ENCODE measurements at places on chromosomes 3 and 15.
A peak's percentile ranks its signal among the peaks of the same experiment; 100 is the strongest.

DNA sequence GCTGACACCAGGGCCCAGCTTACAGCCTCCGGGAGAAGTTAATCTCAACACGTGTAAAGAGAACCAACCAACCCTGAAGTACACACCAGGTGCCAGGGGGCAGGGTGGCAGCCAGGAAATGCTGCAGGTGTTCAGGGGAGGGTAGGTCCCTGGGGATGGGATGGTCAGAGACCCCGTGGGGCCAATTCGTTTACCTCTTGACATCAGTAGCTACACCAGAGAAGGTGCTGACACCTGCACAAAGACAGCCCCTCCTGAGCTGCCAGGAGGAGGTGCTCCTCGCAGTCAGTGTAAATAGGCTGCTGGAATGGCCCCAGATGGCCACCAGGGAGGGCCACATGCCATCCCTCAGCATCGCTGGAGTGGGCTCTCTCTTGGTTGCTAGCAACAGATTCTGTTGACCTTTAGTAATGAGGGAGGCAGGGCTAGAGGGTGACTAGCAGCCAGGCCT, 52.8 kb downstream of the CORO2B start:
- H3K36me3 ChIP-seq, result no peaks in the 10 kb centered on the region
- no peak overlapping the region for H3K4me3 ChIP-seq
- no peaks in the 10 kb centered on the region for H3K4me1 ChIP-seq

DNA sequence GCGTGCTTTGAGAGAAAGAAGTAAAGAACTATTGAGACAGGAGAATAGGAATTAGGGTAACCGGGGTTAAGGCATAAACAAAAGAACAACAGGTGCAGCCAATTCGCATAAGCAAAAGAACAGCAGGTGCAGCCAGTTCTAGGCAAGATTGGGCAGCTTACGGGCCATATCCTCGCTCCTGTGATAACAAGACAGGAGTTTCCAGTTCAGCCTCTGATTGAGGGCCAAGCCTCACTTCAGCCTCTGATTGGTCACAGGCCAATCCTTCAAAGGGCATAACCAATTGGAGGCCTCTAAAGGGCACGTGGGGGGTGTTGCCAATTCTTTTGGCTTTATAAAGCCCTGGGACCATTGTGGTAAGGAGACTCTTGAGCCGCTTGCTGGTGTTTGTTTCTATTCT, 143.5 kb downstream of the GADL1 start:
- no peak overlapping the region for H3K27ac ChIP-seq
- H3K27me3 ChIP-seq, result no peaks in the 10 kb centered on the region
- H3K36me3 ChIP-seq, result no peaks in the 10 kb centered on the region
- DNase-seq, result no peak

DNA sequence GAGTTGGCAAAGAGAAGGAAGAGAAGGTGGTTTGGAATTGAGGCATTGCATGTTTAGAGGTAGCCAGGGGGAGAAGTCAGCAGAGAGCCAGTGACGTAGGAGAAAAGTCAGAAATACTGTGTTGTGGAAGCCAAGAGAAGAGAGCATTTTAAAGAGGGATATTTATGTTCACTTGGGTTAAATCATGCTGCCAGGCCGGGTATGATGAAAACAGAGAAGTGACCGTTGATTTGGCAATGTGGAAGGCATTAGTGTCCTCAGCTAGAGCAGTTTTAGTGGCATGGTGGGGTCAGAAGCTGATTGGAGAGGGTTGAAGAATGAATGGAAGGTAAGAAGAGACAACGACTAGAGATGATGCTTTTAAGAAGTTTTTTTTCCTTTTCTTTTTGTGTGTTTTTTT, 24.5 kb downstream of the RASA2 start:
- peaks cover 64% of the 10 kb centered on the region for H3K4me1 ChIP-seq
- H3K36me3 ChIP-seq, result peaks cover 14% of the 10 kb centered on the region
- no peak for DNase-seq
- H3K27me3 ChIP-seq, result no peaks in the 10 kb centered on the region

DNA sequence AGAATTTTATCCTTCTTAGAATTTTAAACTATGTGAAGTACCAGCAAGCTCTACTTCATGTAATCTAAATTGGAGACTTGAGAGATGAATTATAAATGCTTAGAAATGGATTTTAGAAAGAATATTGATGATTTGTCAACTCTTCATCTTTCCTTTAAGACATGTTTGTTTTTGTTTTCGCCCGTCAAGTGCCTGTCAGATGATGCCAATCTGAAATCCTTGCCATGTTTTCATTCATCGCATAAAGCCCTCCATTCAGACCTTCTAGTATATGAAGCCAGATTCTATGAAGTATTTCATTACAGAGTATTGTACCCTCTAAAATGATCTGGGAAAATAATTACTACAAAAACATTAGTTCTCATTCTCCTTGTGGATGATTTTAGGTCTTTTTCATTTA, 223.2 kb upstream of the SOX2 start:
- no peaks in the 10 kb centered on the region for H3K36me3 ChIP-seq
- DNase-seq, result no peak
- no peaks in the 10 kb centered on the region for H3K4me1 ChIP-seq
- no peaks in the 10 kb centered on the region for H3K27me3 ChIP-seq
- no peak overlapping the region for H3K27ac ChIP-seq

DNA sequence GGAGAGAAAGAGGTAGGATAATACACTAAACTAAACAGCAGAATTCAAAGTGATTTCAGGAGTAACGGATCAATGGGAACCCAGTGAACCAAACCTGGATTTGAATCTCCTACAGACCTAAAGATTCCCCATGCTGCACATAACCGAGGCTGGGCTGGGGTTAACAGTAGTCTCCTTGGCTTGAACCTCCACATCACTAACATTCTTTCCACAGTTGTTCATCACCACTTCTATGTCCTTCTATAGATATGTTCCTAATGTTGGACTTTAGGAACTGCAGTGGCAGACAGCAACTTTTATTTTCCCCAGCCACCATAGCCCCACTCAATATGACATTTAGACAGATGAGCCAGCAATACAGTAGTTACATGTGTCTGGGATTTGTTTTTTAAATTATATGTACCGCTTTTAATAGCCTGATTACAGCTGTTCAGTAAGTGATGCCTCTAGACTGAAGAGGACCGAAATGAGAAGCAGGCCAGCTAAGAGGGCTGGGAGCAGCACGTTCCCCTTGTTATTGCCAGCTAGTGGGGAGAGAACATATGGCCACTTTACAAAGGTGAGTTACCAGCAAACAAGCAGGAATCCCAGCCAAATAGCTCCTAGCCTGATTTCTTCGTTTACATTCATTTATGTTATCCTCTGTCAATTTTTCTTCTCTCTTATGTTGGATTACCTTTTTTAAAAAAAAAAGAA, 472.6 kb upstream of the CDIN1 start:
- H3K4me3 ChIP-seq, result no peak overlapping the region
- H3K4me1 ChIP-seq, result no peaks in the 10 kb centered on the region
- H3K27me3 ChIP-seq, result peaks cover 2% of the 10 kb centered on the region
- H3K36me3 ChIP-seq, result no peaks in the 10 kb centered on the region

- no peaks in the 10 kb centered on the region for H3K36me3 ChIP-seq
- no peaks in the 10 kb centered on the region for H3K4me1 ChIP-seq
- H3K27me3 ChIP-seq, result peaks cover 4% of the 10 kb centered on the region
Observed at GRCh38 chr3:69781593-69781992, 42.3 kb downstream of the MITF start.

DNA sequence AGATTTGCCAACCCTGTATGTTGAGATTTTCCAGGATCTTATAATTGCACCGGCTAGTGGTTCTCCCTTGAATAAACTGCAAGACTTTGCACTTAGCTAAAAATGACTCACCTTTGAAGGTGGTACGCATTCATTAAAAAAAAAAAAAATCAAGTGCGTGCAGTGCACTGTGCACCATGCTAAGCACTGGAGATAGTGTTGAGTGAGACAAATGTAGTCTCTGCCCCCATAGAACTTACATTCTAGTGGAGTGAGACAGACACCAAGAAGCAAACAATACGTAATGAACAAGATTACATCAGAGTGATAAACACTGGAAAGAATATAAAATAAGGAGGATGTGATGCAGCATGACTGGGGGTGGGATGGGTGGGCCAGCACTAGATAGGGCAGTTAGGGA, 69.4 kb downstream of the ITPR1 start:
- no peak overlapping the region for H3K4me3 ChIP-seq
- H3K27ac ChIP-seq, result no peak overlapping the region
- no peaks in the 10 kb centered on the region for H3K27me3 ChIP-seq
- no peak for DNase-seq
- peaks cover 5% of the 10 kb centered on the region for H3K36me3 ChIP-seq
- no peaks in the 10 kb centered on the region for H3K4me1 ChIP-seq

DNA sequence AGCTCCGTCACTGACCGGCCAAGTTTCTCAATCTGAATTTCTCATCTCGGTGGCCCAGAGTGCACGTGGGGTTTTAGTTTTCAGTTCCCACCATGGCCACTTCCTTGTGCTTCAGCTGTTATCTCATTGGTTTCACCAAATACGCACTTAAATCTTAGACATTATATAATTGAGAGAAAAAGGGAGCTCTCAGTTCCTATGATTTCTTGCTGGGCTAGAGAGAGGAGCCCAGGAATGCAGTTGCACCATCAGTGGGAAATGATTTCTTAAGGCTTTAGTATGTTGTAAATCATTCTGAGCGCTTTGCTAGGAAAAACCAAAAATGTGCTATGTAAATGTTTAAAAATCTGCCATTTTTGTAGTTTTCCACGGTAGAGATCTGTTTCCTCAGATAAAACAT, 53.2 kb downstream of the OXNAD1 start:
- H3K36me3 ChIP-seq, result peaks cover 35% of the 10 kb centered on the region
- DNase-seq, result no peak
- H3K4me1 ChIP-seq, result peaks cover 76% of the 10 kb centered on the region
- peaks cover 6% of the 10 kb centered on the region for H3K27me3 ChIP-seq
- H3K27ac ChIP-seq, result peak overlapping the region; percentile 56

GRCh38 chr15:45458746-45459403, 63.7 kb downstream of the SLC30A4 start:
- peaks cover 32% of the 10 kb centered on the region for H3K4me1 ChIP-seq
- H3K4me3 ChIP-seq, result peak overlapping the region; percentile 92
- peak; percentile 79 for DNase-seq
- peaks cover 17% of the 10 kb centered on the region for H3K27me3 ChIP-seq
- no peaks in the 10 kb centered on the region for H3K36me3 ChIP-seq

DNA sequence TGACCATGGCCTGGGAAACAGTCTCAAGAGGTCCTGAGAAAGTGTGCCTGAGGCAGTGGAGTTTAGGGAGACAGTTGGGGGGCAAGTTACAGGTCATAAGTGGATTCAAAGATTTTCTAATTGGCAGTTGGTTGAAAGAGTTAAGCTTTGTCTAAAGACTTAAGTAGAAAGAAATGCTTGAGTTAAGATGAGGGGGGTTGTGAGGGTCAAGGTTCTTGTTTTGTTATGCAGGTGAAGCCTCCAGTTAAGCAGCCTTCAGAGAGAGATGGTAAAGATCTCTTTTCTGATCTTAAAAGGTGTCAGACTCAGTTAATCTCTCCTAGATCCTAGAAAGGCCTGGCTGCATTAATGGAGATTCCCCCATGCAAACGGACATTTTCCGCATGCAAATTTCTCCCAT, 356.3 kb upstream of the C2CD4B start:
- no peaks in the 10 kb centered on the region for H3K36me3 ChIP-seq
- H3K27me3 ChIP-seq, result peaks cover 16% of the 10 kb centered on the region
- H3K27ac ChIP-seq, result no peak overlapping the region

- DNase-seq, result no peak
- H3K36me3 ChIP-seq, result peaks cover 9% of the 10 kb centered on the region
- H3K4me1 ChIP-seq, result peaks cover 40% of the 10 kb centered on the region
- no peak overlapping the region for H3K4me3 ChIP-seq
Observed at GRCh38 chr3:71000483-71000882, 583.0 kb downstream of the FOXP1 start.

DNA sequence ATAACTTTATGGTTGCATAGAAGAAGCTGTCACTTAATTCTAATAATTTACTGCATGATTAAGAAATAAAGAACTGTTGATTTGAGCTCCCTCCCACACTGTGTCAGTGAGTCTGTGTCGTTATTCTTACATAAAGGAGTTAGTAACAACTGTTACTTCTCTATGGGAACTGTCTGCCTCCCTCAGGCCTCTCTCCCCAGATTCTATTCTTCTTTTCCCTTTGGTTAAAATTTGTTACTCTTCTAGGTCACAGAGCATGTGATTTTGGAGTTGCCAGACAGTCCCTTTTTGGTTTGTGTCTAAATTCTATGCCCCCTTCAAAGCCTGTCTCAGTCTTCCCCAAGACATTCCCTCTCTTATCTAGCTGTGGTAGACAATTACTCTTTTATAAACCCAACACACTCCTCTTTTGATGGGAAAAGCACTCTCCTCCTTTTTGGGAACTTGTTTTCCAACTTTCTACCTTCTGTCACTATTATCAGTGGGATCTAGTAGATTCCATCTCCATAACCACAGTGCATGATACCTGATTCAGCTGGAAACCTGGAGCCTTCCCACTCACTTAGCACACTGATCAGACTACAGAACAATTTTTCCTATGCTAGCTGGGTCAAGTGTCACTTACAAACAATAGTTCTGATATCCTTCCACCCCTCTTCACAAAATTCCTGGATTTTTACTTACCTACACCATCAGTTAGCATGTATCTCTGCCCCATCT, 422.1 kb upstream of the TGFBR2 start:
- H3K36me3 ChIP-seq, result no peaks in the 10 kb centered on the region
- H3K27me3 ChIP-seq, result no peaks in the 10 kb centered on the region
- no peak overlapping the region for H3K4me3 ChIP-seq

DNA sequence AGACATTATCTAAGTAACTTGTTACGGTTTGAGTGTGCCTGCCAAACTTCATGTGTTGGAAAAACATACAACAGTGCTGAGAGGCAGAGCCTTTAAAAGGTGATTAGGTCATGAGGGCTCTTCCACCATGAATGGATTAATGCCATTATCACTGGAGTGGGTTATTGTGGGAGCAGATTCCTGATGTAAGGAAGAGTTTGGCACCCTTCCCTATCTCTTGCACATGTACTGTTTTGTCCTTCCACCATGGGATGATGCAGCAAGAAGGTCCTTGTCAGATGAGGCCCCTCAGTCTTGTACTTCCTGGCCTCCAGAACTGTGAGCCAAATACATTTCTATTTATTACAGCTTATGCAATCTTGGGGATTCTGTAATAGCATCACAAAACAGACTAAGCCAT, 413.9 kb downstream of the EPHA3 start:
- no peak overlapping the region for H3K4me3 ChIP-seq
- no peak overlapping the region for H3K27ac ChIP-seq
- H3K36me3 ChIP-seq, result no peaks in the 10 kb centered on the region
- no peaks in the 10 kb centered on the region for H3K27me3 ChIP-seq
- no peak for DNase-seq

GRCh38 chr3:169297214-169297613, 366.3 kb downstream of the MECOM start:
- H3K27me3 ChIP-seq, result peaks cover 3% of the 10 kb centered on the region
- no peaks in the 10 kb centered on the region for H3K4me1 ChIP-seq
- DNase-seq, result no peak
- H3K36me3 ChIP-seq, result no peaks in the 10 kb centered on the region
- H3K27ac ChIP-seq, result no peak overlapping the region

DNA sequence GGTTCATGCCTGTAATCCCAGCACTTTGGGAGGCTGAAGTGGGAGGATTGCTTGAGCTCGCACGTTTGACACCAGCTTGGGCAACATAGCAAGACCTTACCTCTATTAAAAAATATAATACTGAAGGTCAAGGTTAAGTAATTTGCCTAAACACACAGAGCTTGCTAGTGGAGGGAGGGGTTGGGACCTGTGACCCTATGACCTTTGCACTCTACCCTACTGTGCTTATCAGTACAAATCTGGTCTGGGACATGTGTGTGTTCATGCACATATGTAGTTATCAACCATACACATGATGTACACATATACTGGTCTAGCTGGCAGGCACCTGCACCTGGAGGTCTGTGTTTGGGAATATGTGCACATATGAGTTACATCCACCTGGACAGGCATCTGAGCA, 117.9 kb upstream of the HACD2 start:
- H3K36me3 ChIP-seq, result no peaks in the 10 kb centered on the region
- no peaks in the 10 kb centered on the region for H3K27me3 ChIP-seq
- H3K27ac ChIP-seq, result no peak overlapping the region
- H3K4me1 ChIP-seq, result no peaks in the 10 kb centered on the region
- H3K4me3 ChIP-seq, result no peak overlapping the region

- DNase-seq, result no peak
- peaks cover 2% of the 10 kb centered on the region for H3K27me3 ChIP-seq
- no peak overlapping the region for H3K4me3 ChIP-seq
- H3K4me1 ChIP-seq, result peaks cover 13% of the 10 kb centered on the region
Observed at GRCh38 chr3:11510356-11510755, 133.4 kb downstream of the VGLL4 start.

Measured in immature natural killer cell (primary cell).